ENCODE measurements at places on chromosomes 7 and 10.
A peak's percentile ranks its signal among the peaks of the same experiment; 100 is the strongest.

GRCh38 chr10:120883071-120883470, 31.9 kb downstream of the WDR11 start:
- H3K36me3 ChIP-seq, result peaks cover 66% of the 10 kb centered on the region
- H3K4me3 ChIP-seq, result no peak overlapping the region
- H3K4me1 ChIP-seq, result no peaks in the 10 kb centered on the region

DNA sequence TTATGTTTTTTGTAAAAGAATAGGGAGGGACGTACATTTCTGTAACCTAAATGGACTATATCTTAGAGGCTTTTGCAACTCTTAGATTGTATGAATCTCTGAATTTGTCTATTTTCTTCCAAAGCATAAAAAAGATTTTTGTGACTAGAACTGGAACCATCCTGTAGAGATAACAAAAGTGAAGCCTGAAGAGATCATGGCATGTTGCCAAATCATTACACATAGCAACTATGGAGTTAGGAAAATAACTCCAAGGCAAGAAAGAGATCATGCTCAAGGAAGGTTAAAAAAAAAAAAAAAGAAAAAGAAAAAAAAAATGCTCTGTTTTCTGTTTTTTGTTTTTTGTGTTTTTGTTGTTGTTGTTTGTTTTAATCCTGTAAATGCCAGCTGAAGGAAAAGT, 567.7 kb upstream of the ZWINT start:
- H3K27me3 ChIP-seq, result no peaks in the 10 kb centered on the region
- no peak overlapping the region for H3K4me3 ChIP-seq
- H3K4me1 ChIP-seq, result no peaks in the 10 kb centered on the region

GRCh38 chr7:37354656-37355131, 94.0 kb downstream of the ELMO1 start:
- H3K4me3 ChIP-seq, result no peak overlapping the region
- no peaks in the 10 kb centered on the region for H3K36me3 ChIP-seq
- no peaks in the 10 kb centered on the region for H3K4me1 ChIP-seq
- H3K27me3 ChIP-seq, result no peaks in the 10 kb centered on the region
- DNase-seq, result peak; percentile 93
- peak overlapping the region; percentile 67 for H3K27ac ChIP-seq

GRCh38 chr7:105298439-105298894, 90.3 kb downstream of the SRPK2 start:
- no peak for DNase-seq
- no peak overlapping the region for H3K27ac ChIP-seq
- no peaks in the 10 kb centered on the region for H3K36me3 ChIP-seq
- H3K4me3 ChIP-seq, result no peak overlapping the region

- H3K4me1 ChIP-seq, result peaks cover 11% of the 10 kb centered on the region
- H3K27me3 ChIP-seq, result no peaks in the 10 kb centered on the region
- DNase-seq, result no peak
- no peak overlapping the region for H3K27ac ChIP-seq
Observed at GRCh38 chr10:51425431-51425830, 274.0 kb downstream of the CSTF2T start.

DNA sequence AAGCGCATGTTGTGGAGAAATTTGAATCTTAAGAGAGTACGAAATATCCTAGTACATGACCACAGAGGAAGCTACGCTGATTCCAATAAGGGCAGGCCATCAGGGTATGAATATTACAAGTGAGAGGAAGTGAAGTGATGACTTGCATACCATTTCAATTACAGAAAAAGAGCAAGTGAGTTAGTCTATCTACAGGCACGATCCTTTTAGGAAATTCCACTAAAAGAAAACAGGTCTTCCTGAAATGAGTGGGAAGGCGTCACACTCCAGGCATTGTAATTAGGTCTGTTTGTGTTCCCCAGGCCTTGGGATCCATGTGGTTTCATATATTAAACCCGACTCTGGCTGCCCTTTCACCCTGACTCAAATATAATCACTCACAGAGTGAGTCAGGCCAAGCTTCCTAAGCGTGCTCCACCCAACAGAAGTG, 152.5 kb downstream of the SEMA3A start:
- H3K27ac ChIP-seq, result no peak overlapping the region
- no peak overlapping the region for H3K4me3 ChIP-seq
- no peaks in the 10 kb centered on the region for H3K36me3 ChIP-seq
- H3K27me3 ChIP-seq, result no peaks in the 10 kb centered on the region

GRCh38 chr10:102242118-102242485, 790 bp upstream of the PITX3 start:
- H3K4me3 ChIP-seq, result peak overlapping the region; percentile 55
- H3K4me1 ChIP-seq, result peaks cover 43% of the 10 kb centered on the region
- no peaks in the 10 kb centered on the region for H3K27me3 ChIP-seq
- DNase-seq, result no peak
- H3K36me3 ChIP-seq, result no peaks in the 10 kb centered on the region

DNA sequence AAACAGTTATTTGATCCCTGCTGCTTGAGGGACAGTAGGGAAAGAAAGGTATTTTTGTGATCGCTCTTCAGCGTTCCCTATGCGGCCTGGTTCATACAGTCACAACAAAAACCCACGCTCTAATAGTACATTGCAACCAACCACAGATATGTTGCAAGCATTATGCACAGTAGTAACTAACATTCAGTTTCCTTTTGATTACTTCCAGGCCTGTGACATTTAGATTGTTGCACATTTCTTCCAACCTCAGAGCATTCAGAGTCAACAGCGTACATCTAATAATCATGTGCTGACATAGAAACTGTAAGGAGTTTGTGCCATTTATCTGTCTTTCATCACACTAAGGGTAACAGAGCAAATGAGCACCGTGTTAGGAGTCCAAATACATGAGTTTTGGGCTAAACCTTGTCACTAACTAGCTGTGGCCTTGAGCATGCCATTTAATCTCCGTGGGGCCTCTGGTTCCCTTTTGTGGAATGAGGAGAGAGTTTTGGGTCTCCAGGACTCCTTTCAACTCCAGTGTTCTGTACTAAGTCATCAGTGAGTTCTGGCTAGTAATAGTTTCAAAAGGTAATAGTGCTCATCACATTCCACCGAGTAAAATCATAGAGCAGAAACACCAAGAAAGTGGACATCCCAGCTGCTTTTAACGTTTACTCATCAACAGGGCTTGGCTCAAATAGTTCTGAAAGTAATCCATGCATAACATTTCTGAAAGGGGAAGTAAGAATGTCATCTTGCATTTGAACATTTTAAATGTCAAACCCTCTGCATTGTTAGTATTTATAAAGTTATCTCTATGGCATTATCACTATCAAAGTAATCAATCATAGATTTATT, 99.0 kb upstream of the FZD1 start:
- no peak overlapping the region for H3K4me3 ChIP-seq
- H3K36me3 ChIP-seq, result no peaks in the 10 kb centered on the region
- no peaks in the 10 kb centered on the region for H3K4me1 ChIP-seq
- H3K27ac ChIP-seq, result no peak overlapping the region
- no peak for DNase-seq

Data from tibial artery (tissue), 4 donors.